ENCODE measurements at places on chromosomes 13 and 19.

DNA sequence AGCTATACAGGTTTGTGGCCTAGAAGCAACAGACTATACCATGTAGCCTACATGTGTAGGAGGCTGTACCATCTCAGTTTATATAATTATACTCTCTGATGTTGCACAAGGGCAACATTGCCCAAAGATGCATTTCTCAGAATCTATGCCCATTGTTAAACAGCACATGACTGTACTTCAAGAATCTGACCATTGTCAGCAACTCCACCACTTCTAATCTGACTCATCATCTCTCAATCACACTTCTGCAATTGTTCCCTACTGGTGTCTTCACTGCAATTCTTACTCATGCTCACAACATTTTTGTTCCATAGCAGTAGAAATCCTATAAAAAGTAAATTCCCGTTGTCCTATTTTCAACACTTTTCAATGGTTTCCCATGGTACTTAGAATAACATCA is 63.9 kb upstream of the ATXN8OS start:
- DNase-seq: peak; percentile 35

DNA sequence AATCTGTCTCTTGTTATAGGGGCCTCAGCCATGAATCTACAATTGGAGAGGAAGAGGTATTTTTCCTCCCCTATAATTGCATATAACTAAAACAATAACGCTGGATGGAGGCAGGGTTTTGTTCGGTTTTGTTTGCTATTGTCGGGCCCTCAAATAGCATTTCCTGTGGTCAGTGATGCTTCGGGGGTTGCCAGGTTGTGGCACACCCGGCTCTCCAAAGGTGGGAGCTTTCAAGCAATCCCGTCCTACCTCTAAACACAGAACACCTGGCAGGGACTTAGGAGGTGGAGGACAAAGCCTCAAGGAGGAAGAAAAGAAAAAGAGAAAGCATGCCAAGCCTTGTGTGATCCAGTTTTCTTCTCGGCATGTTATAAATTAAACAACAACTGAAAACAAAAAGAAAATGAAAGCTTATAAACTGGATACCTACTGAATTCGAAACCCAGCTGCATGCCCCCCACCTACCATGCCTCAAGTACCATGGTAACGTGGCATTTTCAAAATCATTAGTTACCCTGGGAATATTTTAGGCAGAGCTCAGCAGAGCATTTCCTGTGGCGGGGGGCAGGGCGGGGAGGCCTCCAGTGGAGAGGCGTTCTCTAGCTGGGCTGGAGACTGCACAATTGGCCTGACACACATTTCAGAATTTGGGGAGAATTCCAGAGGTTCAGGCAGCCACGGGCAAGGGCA is 213.8 kb downstream of the DCLK1 start:
- DNase-seq: no peak

DNA sequence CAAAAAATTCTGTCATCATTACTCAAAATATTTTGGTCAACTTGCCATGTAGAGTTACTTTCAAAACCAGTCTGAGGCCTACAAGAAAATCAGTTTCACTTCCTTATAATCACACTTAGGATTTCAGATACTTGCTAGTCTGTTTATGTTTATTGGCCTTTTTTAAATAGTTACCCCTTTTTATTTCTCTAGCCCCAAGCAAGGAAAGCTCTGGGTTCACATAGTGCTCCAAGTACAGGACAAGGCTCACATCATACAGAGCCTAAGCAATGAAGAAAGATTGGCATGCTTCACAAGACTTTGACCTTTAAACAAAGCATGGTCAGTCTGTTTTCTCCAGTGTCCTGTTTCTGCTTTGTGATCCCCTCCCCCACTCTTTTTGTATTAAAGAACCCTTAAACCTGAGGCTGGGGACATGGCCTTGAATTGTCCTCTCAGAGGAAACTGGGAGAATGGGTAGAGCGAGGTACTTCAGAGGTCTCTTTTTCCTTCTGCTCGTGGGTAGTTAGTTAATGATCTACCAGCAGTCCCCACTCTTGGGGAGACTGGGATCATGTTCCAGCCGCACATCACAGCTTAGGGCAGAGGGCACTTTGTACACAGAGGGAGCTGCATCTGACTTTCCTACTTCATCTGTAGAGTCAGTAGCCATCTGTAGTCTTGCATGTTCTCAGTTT is 30.7 kb downstream of the CEACAM1 start:
- DNase-seq: no peak

- DNase-seq: no peak
Measured at GRCh38 chr13:71576571-71576970, 290.4 kb downstream of the DACH1 start.

GRCh38 chr19:35733180-35734125 is 8.8 kb downstream of the IGFLR1 start:
- no peak for DNase-seq

- DNase-seq: no peak
Measured at GRCh38 chr19:5068233-5069072, 99.5 kb downstream of the KDM4B start.

DNA sequence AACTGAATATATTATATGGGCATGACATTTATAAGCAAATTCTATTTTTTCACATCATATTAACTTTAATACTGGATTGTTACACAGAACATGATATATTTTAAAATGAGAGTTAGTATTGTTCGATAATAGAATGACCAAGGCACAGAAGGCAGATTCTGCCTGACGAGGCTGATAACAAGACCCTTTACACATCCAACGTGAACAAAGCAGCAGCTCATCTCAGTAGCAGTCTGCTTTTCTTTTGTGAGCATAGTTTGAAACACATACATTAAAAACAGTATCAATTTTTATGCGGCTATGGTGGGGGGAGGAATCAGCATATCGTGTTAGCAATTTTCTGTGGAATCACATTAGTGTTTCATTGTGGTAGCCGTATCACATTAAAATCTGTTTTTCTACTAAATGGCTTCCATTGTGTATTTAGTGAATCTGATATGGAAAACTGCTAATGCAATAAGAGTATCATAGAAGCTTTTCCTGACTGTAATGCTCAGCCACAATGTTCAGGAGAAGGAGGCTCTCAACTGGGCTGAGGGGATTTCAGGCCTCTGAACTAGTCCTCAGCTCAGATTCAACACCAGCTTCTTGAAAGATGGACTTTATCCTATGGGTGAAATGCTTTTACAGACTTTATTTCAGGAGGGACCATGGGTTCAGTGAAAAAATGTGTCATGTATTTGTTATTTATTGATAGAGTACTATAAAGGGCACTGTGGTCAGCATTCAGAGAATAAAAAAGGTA is 4.0 kb downstream of the SMAD9 start:
- DNase-seq: no peak

DNA sequence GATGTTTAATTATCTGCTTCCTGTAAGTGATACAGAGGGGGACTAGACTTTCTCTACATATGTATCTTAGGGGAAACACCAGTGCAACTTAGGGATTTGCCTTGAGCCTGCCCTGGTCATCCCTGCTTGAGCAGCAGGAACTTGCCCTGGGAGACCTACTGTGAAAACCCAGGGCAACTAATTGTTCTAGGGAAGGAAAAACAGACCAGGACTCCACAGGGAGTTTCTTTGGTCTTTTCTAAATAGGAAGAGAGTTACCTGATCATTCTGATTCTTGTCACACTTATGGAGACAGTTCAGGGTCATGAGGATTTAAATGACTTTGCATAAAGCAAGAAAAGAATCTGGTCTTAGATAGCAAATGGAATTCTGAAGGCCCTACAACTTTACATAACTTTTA is 89.1 kb downstream of the WASF3 start:
- no peak for DNase-seq

- DNase-seq: no peak
Measured at GRCh38 chr13:44989941-44990340, 603 bp downstream of the GPALPP1 start.

GRCh38 chr13:101576455-101576854 is 124.0 kb downstream of the ITGBL1 start:
- DNase-seq: no peak

GRCh38 chr19:4587527-4587926 is 28.0 kb upstream of the SEMA6B start:
- DNase-seq: no peak

- no peak for DNase-seq
Measured at GRCh38 chr19:35407619-35408018, 36.8 kb downstream of the GPR42 start.

GRCh38 chr13:77351315-77351714 is 24.4 kb upstream of the MYCBP2 start:
- no peak for DNase-seq

DNA sequence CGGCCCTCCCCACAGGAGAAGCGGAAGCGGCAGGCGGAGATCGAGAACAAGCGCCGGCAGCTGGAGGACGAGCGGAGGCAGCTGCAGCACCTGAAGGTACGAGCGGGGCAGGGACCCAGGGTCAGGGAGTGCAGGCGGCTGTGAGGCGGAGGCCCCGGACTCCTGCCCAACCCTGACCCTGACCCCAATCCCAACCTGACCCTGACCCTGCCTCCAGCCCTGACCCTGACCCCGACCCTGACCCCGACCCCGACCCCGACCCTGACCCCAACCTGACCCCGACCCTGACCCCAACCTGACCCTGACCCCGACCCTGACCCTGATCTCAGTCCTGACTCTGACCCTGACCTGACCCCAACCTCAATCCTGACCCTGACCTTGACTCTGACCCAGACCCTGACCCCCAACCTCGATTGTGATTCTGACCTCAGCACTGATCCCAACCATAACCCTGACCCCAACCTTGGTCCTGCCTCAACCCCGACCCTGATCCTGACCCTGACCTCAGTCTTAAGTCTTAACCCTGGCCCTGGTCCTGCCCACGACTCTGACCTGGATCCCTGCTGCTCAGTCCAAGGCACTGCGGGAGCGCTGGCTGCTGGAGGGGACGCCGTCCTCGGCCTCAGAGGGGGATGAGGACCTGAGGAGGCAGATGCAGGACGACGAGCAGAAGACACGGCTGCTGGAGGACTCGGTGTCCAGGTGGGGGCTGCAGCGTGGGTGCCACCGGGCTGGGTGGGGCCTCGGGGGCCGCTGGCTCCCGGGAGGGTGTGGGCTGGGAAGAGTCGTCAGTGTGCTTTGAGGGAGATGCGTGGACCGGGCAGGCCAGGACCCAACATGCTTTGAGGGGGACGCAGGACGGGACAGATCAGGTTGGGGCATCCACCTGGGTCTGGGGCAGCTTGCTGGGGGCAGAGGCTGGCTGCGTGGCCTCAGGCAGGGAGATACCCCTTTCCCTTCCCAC is 18.5 kb downstream of the PALM start:
- no peak for DNase-seq

DNA sequence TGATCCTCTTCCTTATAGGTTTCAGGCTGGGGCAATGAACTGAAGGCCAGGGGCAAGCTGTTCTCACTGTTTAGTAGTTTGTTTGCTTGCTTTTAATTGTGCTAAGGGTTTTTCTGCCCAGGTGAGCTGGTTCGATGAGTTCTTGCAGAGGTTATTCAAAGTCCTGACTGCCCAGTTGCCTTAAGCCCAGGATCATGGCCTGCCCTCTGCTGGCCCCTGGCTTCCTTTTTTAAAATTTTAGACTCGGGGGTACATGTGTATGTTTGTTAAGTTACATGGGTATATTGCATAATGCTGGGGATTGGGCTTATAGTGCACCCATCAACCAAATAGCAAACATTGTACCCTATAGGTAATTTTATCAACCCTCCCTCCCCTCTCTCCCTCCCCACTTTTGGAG is 65.7 kb downstream of the ZNF536 start:
- DNase-seq: no peak

GRCh38 chr13:112714376-112715174 is 24.7 kb downstream of the ATP11A start:
- no peak for DNase-seq

DNA sequence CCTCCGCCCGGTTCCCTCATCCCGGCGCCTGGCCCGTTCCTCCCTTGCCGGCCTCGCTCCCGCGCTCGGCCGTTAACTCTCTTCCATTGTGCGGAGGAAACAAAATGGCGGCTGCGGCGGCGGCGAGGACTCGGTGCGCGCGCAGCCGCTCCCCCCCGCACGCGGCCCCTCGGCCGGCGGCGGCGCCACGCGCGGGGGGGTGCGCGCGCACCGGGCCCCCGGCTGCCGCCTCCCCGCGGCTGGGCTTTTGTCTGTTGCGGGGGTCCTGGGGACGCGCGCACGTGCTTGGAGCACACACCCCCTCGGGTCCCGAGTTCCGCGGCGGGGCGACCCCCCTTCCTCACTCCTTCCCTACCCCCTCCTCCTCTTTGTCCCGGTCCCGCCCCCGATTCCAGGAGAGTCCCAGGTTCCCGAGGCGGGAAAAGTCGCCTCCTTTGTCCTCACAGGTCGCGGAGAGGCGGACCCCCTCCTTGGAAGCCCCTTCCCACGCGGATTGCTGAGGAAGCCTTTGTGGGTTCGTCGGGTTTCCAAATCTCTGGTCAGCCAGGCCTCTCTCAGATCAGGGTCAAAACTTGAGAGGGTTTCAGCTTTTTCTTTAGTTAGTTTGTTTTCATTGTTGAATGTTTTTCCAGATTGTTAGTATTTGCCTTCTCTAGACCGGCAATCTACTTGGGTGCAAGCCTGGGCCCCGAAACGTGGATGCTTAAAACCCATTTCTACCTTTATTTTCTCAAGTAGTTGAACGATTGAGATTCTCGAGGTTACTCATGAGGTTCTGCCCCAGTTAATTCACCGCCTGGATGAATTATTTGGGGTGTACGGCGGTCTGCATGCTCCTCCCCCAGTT is 687 bp downstream of the ILF3 start:
- peak; percentile 31 for DNase-seq

DNA sequence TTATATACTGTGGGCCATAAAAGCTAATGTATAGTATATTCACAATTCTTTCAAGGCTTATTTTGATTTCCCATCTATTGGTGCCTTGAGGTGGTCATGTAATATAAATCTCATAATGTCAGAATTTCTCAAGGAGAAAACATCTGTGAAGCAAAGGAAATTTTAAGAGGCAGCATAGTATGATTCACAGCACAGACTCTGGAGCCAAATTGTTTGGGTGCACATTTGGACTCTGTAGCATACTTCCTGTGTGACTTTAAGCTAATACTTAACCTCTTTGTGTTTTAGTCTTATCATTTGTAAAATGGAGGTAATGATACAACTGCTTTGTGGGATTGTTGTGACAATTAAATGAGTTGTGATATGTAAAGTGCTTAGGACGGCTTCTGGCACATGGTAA is 67.6 kb downstream of the PIBF1 start:
- no peak for DNase-seq

GRCh38 chr13:45103449-45103848 is 16.9 kb upstream of the GTF2F2 start:
- no peak for DNase-seq
